ENCODE measurements at places on chromosomes 7 and 10. TPM values are rescaled to one million over a fixed set of nuclear protein-coding genes. Genes with fewer than 3 reads are reported as not detected.

Gene ASB4
- polyA plus RNA-seq = 24.0 TPM

Gene VAX1
- not detected for polyA plus RNA-seq

Gene IGF2BP3
- polyA plus RNA-seq = 0.03 TPM

Gene SPDYE5
- not detected for polyA plus RNA-seq

Gene PBLD
- 0.82 TPM for polyA plus RNA-seq

Gene ANKRD1
- polyA plus RNA-seq = 1,443 TPM

Gene HOXA3
- 0.97 TPM for polyA plus RNA-seq

Gene CLEC2L
- polyA plus RNA-seq = 1.3 TPM

Gene ZNF804B
- not detected for polyA plus RNA-seq

Gene COL26A1
- polyA plus RNA-seq = 0.03 TPM

Gene GSTO1
- polyA plus RNA-seq = 120 TPM
